Bronchial epithelial cell (primary cell): ENCODE measurements at places on chromosomes 2 and 18. TPM values are rescaled to one million over a fixed set of nuclear protein-coding genes. Genes with fewer than 3 reads are reported as not detected.
A peak's percentile ranks its signal among the peaks of the same experiment; 100 is the strongest.

DNA sequence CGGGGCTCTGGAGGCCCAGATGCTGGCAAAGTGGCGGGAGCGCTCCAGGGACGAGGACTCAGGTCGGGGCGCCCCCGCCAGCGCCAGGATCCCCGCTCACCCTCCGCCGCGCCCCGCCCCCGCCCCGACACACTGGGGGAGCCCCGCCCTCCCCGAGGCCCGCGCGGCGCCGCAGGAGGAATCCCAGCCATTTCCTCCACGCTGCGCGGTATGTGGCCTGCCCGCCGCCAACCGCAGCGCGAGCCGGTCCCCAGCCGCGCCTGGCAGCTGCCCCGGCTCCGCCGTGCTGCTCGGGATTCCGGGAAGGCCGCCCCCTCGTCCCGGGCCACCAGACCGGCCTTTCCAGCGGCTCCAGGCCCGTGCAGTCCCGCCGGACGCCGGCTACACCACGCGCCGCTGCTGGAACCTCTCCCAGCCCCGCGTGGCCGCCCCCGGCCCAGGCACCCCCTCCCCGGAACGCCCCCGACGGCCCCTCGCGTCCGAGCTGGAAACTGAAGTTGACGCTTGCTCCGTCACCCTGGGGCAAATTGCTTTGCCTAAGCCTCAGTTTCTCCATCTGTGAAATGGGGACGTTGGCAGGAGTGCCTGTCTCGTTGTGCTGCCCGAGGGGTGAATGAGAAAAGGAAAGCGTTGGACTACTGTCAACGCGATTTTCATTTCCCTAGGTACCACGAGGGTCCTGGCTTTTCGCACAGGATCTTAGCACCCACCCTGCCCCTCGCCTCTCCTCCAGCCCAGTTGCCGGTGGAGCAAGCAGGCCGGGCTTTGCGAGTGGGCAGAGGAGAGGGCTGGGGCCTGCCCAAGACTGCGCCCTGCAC lies 53.6 kb downstream of the PKDCC start:
- no peak for DNase-seq

GRCh38 chr2:26506279-26506678 lies 28.4 kb upstream of the OTOF start:
- no peak for DNase-seq

GRCh38 chr2:223005496-223005895 lies 46.5 kb upstream of the KCNE4 start:
- no peak for DNase-seq

GRCh38 chr2:238019962-238020361 lies 40.8 kb upstream of the SCLY start:
- DNase-seq: no peak

- DNase-seq: peak; percentile 64
Observed at GRCh38 chr2:14567561-14567960, 65.0 kb upstream of the LRATD1 start.

- DNase-seq: no peak
Observed at GRCh38 chr2:189595417-189595816, 14.8 kb upstream of the SLC40A1 start.

GRCh38 chr2:231699006-231699405 lies 9.3 kb upstream of the PTMA start:
- no peak for DNase-seq

DNA sequence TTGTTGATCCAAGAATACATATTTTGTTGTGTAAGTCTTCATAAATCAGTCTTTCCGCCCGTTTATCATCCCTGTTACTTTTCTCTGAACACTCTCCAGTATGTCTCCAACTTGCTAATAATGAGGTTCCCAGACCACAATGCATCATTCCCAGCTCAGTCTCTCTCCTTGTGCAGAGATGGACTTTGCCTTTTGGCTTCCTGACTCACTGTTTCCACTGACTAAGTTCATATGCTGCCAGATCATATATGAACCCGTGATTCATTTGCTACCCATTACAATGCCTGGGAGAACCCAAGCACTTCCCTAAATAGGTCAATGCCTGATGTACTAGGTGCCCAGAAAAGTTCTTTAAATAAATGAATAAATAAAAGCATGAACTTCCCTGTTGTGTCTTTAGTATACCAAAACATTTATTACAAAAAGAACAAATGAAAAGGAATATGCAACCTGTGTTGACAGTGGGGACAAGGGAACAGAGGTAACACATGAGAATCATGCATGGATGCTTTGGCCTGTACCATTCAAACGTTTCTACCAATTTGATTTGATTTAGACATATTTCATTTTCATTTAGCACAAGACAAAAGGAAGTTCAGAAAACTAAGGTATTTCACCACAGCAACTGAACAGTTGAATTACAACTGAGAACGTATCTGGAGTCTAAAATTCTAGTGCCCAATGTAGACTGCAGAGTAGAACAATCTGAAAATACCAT lies 215.4 kb upstream of the HNRNPA3 start:
- peak; percentile 83 for DNase-seq

DNA sequence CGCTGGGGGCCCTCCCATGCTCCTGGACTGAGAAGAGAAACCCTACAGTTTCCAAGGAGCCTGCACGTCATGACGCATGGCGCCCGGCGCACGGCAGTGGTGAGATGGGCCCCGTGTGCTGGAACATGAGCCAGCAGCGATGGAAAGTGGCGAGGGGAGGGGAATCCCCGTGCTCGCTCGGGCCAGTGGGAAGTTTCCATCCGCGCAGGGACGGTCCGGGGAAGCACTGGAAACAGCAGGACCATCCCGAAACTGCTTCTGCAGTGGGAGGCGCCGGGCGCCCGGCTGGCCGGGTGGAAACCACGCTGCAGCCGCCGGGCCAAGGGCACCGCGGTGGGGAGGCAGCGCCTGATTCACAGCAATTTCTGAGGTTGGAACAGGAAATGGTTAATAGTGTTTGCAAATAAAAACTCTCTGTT lies 4.9 kb upstream of the PDCD1 start:
- no peak for DNase-seq

DNA sequence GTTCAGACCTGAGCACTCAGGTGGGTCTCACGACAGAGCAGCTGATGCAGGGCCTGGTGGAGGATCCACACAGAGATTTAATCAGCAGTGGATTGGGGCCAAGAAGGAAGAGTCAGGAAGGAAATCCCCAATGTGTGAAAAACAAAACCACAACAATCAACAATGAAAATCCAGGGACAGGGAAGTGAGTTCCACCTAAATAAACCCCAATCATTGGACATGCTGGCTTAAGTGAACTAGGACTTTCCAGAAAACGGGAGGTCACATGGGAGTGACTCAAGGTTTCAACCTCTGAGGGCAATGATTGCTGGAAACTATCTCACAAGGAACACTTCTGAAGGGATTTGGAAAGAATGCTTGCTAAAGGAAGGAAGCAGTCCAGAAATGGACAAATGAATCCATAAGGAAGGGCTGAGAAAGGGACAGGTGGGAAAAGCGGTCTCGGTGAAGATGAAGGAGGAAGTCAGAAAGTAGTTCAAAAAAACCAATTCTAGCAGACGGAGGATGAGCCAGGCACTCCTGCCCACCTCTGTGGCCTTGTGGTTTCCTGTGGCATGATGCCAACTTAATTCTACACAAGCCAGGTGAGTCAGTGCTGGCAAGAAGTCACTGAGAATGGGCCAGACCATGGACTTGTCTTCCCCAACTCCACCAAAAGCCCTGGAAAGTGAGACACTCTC lies 15.4 kb upstream of the XDH start:
- DNase-seq: peak; percentile 95

DNA sequence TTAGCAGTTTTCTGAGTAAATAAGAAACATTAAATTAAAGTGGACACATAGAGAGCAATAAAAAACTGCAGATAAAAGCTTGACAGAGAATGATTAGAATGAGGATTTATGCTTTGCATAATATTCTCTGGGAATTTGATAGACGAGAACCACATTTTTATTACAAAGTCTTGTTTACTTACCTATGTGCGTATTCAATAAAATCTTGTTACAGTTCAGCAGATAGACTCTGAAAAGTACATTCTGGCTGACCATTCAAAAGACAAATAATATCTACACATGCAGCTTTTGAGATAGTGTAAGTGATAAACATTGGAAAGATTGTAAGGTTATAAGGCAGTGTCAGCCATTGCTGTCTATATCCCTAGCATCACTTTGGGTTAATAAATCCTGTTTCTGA lies 381.6 kb downstream of the NYAP2 start:
- DNase-seq: no peak

The RPL37A gene
- 2,461 and 3,525 TPM in 2 replicates for total RNA-seq

The DCC gene
- not detected in 2 replicates for total RNA-seq

The AFG3L2 gene
- total RNA-seq: 57.0 and 67.1 TPM in 2 replicates

The AOX1 gene
- total RNA-seq: 8.4 and 15.7 TPM in 2 replicates

The VAMP8 gene
- total RNA-seq: 41.3 and 67.6 TPM in 2 replicates
